Stimulated activated CD8-positive, alpha-beta memory T cell treated with anti-CD3 and anti-CD28 coated beads, Interleukin-7, amount 100 ng/mL, for 4 hours (primary cell): ENCODE measurements at places on chromosomes 1 and 21.

- DNase-seq, result no peak
These were observed 24.0 kb downstream of the TEX35 start for GRCh38 chr1:178536844-178537371.

DNA sequence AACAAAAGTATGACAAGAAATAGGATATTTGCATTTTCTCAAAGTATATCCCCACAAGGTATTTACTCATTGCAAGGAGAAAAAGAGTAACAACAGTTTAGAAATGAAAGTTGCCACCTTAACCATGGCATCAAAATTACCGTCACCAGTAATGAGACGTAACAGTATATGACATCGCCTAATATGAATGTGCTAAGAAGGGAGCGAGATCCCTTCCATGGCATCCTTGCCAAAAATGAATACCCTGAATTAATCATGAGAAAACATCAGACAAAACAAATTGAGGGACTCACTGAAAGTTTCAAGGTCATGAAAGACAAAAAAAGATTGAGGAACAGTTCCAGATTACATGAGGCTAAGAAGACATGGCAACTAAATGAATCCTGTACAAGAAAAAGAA is 78.9 kb upstream of the MROH9 start:
- no peak for DNase-seq

DNA sequence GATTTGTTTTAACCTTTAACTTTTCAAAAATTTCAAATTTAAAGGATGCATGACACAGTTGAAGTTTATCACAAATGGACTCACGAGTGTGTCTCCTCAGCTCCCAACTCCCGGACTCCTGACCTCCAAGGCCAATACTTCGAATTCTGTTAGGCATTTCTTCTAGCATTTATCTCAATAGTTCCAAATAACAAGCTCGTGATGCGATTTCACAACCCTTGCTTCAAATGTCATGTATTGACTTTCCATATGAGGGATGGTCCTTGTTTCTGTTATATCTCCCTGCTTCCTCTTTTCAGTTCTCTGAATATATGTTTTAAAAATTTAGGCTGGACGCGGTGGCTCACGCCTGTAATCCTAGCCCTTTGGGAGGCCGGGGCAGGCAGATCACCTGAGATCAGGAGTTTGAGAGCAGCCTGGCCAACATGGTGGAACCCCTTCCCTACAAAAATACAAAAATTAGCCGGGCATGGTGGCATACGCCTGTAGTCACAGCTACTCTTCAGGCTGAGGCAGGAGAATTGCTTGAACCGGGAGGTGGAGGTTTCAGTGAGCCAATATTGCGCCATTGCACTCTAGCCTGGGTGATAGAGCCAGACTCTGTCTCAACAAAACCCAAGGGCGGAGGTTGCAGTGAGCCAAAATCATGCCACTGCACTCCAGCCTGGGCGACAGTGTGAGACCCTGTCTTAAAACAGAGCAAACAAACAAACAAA is 52.0 kb upstream of the TINAGL1 start:
- no peak for DNase-seq

GRCh38 chr1:248111157-248111556 is 16.2 kb downstream of the OR2L13 start:
- DNase-seq, result no peak

DNA sequence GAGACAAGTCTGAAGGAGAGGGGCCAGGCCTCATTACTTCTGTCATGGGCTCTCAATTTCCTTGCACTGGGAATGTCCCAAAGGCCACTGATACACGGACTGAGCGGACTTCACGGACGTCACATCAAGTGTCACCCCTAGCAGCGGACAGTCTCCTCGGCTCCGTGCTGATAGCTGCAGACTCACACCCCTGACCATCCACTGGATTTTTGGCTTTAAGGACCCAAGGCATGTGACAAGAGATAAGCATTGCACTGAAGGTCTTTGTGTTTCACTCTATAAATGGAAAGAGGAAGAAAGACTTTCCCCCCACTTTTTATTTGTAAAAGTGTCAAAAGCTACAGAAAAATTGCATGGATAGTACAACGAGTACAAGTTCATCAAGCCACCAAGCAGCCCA is 200.4 kb upstream of the FGGY start:
- no peak for DNase-seq

DNA sequence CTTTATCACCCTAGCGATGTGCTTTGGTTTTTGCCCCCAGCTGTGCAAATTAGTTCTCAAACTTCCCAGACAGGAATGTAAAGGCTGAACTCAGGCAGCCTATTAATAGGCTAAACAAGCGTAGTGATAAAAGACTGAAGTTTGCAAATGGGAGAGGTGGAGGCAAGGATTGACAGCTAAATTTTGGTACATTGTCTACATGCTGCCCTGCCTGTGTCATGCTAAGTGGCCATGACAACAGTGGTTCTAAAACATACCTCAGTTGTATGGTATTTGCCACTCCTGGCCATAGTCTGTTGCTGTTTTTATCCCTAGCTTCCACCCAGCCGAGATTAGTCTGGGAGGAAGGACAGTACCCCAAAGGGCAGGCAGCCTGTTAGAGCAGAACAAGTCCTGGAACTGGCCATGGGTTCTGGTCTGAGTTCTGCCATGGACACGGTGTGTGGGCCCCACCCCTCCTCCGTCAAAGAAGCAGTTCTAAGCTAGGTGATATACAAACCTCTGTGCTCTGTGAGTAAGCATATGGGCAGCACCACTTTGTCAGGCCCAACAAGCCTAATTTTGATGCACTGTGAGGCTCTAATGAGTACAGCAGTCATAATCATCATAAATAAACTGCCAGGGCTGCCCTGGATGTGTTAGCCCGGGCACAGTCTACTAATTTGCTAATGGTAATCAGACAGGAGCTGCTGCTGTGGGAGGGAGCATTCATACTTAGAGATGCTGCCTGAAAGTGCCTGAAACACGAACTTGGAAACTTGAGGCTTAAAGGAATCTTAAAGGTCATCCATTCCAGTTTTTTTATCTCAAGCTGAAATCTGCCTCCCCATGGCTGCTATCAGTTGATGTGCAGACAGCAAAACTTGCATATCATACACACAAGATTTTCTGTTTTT is 177.1 kb downstream of the HHAT start:
- no peak for DNase-seq

DNA sequence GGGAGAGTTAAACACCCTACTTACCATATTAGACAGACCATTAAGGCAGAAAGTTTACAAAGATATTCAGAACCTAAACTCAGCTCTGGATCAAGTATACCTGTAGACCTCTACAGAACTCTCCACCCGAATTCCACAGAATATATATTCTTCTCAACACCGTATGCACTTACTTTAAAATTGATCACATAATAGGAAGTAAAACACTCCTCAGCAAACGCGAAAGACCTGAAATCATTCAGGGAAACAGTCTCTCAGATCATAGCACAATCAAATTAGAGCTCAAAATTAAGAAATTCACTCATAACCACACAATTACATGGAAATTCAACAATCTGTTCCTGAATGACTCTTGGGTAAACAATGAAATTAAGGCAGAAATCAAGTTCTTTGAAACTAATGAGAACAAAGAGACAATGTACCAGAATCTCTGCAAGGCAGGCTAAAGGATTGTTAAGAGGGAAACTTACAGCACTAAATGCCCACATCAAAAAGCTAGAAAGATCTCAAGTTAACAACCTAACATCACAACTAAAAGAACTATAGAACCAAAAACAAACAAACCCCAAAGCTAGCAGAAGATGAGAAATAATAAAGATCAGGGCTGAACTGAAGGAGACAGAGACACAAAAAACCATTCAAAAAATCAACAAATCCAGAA is 19.1 kb downstream of the CD84 start:
- no peak for DNase-seq

GRCh38 chr1:230632273-230632873 is 9.9 kb upstream of the COG2 start:
- no peak for DNase-seq
